ENCODE measurements at places on chromosomes 16 and 17. TPM values are rescaled to one million over a fixed set of nuclear protein-coding genes. Genes with fewer than 3 reads are reported as not detected.

- no peak for DNase-seq
Observed at GRCh38 chr16:14095883-14096551, 24.9 kb downstream of the MRTFB start.

Gene DLX4
- 0.09 TPM for total RNA-seq

Gene HOXB8
- not detected for total RNA-seq

GRCh38 chr16:86974120-86974519, 343.1 kb downstream of the C16orf95 start:
- no peak for DNase-seq
